Central memory CD8-positive, alpha-beta T cell (primary cell): ENCODE measurements at places on chromosomes 5 and 9.

- no peak for DNase-seq
These were observed 53.3 kb downstream of the SAR1B start for GRCh38 chr5:134579284-134579771.

GRCh38 chr9:108885643-108886348 lies 23.7 kb downstream of the ACTL7A start:
- no peak for DNase-seq

DNA sequence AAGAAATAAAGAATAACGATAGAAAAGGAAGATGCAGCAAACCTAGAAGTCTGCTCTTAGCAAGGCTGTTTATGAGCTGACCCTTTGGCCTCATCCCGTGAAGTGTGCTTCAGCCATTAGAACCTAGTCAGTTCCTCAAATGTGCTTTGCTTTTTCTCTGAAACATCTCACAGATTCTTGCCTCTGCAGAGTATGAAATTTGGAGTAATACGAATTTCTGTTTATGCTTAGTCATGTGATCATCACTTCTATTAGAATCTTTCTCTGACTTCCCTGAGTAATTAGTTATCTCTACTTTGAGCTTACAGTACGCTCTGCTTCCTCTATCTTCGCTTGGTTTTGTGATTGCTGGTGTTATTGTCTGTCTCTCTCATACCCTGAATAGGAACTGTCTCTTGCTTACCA lies 11.3 kb downstream of the CYSTM1 start:
- DNase-seq, result no peak

DNA sequence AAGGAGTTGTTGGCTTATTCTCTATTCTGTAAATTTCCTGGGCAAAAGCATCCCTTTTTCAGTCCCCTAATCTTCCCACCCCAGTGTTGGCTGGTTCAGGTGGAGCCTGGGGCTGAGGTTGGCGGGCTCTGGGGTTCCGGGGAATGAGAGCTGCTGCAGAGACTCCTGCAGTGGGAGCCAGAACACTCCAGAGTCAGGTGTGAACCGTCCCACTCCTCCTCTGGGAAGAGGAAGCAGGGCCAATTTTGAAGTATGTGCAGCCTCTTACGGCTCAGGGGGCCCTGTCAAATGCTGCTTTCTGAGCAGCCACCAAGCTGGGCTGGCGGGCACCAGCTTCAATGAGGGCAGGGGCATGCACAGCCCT lies 42.8 kb downstream of the JADE2 start:
- DNase-seq, result no peak

DNA sequence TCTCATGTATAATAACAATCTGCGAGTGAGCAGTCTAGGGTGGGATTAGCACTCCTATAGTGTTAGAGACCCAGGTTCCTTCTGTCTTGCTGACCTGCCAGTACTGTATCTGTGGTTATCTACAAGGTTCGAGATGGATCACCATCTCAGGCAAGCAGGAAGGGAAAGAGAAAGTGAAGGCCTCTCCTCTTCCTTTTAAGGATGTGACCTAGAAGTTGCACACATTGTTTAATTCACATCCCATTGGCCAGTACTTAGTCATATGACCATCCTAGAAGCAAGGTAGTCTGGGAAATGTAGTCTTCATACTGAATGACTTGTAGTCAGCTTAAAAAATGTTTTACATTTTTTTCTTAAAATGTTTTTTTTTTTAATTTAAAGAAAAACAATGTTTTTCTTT lies 168.6 kb downstream of the CARTPT start:
- no peak for DNase-seq

- DNase-seq, result no peak
These were observed 40.2 kb upstream of the PHF2 start for GRCh38 chr9:93536167-93536566.

GRCh38 chr9:33620738-33621439 lies 96.8 kb downstream of the ANKRD18B start:
- DNase-seq, result no peak

DNA sequence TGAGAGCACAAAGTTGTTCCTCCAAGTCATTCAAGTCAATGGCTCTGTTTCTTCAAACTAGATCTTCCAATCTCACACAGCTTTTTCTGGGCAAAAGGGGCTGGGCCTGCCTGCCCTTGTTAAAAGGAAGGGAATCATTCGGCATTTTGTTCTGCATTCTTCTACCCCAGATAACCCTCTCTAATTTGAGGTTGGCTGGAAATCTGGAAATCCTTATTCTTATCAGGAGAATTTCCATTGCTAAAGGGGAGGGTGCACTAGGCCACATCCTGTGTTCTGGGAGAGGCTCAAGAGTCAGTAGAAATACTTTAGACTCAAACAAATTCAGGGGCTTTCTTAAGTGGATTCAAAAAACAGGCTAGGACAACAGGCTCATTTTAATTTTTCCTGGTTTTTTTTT lies 384.7 kb upstream of the ZNF462 start:
- DNase-seq, result no peak

- DNase-seq, result no peak
These were observed 309.1 kb downstream of the ADAMTS6 start for GRCh38 chr5:65172486-65173129.

DNA sequence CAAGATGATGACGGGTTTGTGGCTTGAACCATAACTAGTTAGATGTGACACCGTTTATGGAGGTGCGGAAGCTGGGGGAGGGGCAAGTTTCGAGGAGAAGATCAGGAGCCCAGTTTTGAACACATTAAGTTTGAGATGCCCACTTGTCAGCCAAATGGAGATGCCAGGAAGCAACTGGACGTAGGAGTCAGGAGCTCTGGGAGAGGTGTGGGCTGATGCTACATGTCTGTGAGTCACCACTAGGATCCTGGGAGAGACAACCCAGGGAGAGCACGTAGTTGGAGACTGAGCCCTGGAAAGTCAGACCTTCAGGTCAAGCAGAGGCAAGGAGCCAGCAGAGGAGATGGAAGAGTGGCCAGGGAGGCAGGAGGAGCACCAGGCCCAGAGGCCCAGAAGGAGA lies 48.8 kb upstream of the SLC25A51 start:
- DNase-seq, result no peak

- peak; percentile 16 for DNase-seq
These were observed 100.2 kb downstream of the PIK3R1 start for GRCh38 chr5:68315679-68316271.

DNA sequence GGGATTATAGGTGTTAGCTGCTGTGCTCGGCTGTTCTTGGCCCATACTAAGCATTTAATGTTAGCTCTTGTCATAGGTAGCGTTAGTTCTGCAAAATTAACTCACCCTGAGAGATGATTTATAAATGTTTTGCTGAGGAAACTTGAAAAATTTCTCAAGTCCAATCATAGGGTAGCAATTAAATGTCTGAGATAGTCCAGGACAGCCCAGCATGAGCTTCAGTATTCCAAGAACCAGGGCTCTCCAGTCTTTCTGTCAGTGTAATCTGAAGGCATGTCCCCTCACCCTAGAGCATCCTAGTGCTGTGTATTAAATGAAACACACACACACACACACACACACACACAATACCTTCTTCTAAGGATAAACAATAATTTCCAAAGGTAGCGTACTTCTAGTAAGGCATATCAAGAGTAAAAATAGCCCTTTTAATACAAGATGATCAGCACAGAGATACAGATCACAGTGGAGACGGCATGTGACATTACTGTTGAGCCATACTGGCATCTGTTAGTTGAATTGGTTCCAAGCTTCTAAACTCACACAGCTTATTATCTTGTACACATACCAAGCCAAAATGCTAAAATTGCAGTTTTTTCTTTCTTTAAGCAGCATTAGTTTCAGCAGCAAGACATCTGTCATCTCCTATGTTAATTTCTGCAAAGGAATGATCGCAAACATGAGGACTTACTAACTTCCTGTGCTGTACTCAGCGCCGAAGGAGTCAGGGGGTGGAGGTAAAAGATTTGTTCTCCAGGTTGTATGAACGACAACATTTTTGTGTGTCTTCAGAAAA lies 46.3 kb upstream of the JMY start:
- no peak for DNase-seq

DNA sequence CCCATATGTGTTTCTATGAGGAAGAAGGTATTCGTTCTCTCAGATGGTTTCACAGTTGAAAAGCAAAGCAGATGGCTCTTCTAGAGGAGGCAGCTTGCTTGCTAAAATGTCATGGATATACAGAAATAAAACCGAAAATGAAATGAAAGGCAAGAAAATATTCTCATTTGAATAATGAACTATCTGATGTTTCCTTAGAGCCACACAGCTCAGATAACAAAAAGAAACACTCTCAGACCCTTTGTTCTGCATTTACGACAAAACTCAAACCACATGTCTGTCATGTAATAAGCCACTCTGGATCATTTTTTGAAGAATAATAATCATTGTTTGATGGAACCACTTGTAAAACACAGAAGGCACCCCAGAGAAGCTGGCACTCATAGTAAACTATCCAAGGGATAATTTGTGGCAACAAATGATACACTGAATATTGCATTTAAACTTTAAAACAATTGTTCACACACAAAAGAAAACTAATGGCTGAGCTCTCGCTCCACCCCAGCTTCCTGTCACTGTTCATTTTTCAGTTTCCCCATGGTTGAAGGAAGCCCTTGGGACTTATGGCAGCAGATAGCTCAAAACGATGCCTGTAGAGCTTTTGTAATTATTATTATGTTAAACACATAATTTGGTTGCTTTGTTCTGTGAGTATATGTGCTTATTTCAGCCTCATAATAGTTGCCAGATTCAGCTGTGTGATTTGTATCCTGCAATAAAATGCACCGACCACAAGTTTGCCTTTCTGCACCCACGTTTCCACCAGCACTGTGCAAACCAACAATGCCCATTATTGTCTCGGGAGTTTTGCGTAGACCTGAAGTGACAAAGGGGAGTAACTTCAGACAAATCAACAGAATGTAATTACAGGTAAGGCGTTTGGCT lies 256.0 kb downstream of the TMEM167A start:
- DNase-seq, result no peak

DNA sequence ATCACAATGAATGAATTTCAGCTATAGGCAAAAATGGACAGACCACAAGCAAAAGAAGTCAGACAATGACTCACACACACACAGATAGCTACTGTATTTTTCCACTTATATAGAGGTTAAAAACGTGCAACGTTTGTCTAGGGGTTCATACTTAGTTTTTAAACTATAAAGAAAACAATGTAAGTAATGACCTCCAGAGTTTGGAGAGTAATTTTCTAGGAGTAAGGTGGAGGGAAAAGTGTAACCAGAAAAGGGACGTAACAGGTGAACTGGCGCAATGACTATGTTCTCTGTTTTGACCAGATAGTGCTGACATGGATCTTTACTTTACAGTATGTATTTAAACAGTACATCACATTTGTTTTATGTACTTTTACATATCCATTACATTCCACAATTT lies 51.1 kb downstream of the FNIP1 start:
- no peak for DNase-seq

GRCh38 chr5:171158581-171158980 lies 150.5 kb upstream of the TLX3 start:
- DNase-seq, result no peak

- DNase-seq, result peak; percentile 75
These were observed 3.6 kb upstream of the PFN3 start for GRCh38 chr5:177403792-177404640.

GRCh38 chr5:107196500-107197059 lies 474.2 kb downstream of the EFNA5 start:
- no peak for DNase-seq

DNA sequence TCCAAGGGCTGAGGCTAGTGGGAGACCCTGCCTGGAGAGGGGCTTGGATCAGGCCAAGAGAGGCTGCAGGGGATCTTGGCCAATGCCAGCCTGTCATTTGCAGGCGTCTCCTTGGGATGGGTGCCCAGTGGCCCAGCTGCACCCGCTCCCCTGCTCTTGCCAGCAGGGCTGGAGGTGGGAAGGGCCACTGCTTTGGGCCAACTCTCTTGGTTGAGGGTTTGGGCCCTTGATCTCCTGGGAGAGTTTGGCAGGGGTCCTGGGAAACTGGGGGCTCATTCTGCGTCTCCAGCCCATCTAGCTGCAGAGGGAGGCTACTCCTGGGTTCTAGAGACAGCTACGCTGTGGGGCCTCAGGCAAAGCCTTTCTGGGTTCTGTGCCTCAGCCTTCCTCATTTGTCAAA lies 10.5 kb downstream of the PSD2 start:
- DNase-seq, result no peak

GRCh38 chr5:116731432-116731831 lies 156.8 kb upstream of the SEMA6A start:
- no peak for DNase-seq

DNA sequence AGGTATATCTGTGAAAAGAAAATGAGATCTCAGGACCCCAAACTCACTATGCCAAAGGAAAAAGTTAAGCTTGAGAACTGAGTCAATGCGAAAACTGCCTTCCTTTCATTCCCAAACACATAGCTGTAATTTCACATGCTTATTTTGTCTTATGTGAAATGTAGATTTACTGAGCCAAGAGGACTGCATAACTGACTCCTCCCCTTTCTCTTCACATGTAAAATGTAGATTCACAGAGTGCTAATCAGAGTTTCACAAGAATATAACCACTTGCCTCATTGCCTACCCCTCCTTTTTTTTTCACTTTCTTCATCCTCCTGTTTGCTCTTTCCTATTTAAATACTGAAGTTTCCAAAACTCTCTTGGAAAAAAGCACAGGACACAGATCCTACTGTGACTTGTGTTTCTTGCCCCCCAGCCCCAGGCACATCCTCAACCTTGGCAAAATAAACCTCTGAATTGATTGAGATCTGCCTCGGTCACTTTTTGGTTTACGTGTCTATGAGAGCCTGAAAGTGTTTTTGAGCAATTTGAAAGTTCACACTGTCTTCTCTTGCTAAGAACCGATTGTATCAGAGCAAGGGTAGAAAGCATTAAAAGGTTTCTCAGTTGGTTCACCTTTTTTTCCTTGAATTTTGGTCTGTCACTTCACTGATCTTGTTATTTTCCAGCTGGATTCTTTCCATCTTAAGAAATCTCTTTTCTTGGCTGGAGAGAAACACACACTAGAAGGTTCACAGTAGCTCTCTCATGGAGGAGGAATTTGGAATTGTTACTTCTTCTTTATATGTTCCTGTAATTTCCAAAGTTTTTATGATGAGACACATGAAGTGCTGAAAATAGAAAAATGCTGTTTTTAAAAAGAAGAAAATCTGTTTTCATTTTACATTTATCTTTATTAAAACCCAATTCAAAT lies 44.8 kb upstream of the SNAPC3 start:
- DNase-seq, result no peak

- DNase-seq, result no peak
These were observed 73.5 kb upstream of the ALDH1A1 start for GRCh38 chr9:73026375-73026774.

- DNase-seq, result no peak
These were observed 19.5 kb upstream of the RANBP6 start for GRCh38 chr9:6034954-6035353.

DNA sequence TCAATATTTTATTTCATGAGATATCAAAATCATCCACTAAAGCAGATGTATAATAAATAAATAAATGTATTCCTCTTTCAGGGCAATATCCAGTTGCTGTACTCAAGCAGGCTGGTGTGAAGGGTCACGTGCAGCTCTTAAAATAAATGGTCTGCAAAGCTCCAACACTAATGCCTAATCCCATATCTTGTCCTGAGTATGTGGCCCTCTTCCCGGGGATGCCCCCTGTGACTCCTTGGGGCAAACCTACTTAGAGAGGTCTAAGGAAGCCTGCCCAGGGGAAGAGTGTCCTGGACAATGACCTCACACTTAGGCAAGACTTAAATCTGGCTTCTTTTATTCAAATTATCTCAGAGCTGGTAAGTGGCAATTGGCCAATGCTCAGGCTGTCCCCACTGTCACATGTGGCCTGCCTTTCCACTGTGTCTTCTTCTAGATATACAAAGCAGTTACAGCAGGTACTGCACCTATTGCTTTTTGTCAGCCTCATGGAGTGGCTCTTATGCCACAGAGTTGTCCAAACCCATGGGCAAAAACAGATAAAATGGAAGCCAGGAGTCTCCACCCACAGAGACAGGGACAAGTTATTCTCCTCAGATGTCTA lies 55.3 kb downstream of the SEMA5A start:
- no peak for DNase-seq
